ENCODE measurements at places on chromosomes 13 and 19.

DNA sequence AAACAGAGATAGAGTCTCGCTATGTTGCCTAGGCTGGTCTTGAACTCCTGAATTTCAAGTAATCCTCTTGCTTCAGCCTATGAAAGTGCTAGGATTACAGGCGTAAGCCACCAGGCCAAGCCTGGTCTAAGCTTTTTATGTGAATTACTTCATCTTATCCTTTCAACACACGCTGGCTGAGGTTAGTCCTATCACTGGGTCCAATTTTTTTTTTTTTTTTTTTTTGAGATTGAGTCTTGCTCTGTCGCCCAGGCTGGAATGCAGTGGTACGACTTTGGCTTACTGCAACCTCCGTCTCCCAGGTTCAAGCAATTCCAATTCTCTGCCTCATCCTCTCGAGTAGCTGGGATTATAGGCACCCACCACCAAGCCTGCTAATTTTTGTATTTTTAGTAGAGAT lies 10.4 kb downstream of the MYO1F start:
- no peak for DNase-seq

DNA sequence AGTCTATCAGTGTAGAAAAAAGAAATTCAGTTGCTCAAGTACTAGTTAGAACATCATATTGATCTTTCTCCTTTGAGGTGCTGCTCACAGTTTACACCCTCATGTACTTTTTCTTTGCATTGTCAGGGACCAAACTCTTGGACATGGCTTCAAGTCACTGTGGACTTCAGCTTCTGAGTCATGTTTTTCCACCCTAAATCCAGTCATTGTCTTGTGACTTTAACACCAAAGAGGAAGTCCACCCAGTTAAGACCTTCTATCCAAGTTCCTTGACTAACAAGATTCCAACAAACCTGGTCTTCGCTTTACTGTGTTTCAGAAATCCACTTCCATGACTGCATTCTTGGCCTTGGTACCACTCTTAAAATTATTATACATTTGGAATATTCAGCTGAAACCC lies 206.7 kb upstream of the ARGLU1 start:
- no peak for DNase-seq

DNA sequence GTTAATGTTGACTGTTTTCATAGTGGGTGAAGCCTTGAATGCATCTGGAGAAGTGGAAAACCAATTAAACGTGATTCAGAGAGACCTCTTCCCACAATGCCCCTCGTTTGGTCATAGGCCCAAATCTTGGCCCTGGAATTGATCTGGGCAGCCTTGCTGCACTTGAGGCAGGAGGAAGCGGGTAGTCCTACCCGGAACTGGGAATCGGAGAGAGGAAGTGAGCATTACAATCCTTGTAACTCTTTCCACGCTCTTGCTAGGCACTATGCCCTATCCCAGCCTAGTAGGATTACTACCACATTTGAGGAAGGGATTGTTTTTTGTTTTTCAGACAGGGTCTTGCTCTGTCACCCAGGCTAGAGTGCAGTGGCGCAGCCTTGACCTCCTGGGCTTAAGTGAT lies 3.6 kb downstream of the KCNK6 start:
- DNase-seq, result no peak

DNA sequence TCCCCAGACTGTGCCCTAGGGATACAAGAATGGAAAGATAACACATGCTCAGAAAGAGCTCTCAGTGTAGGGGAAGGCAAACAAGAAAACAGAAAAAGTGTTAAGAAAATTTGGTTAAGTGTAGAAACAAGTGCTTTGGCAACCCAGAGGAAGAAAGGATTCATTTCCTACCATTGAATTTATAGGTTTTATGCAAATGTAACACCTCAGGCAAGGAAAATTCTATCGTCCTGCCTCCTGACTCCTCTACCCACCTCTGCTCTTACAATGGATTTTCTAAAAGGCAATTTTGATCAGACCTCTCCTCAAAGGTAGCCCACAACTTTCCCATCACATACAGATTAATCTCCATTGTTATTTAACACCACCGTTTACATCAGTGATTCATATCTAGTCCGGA lies 298.7 kb downstream of the RFC3 start:
- no peak for DNase-seq

DNA sequence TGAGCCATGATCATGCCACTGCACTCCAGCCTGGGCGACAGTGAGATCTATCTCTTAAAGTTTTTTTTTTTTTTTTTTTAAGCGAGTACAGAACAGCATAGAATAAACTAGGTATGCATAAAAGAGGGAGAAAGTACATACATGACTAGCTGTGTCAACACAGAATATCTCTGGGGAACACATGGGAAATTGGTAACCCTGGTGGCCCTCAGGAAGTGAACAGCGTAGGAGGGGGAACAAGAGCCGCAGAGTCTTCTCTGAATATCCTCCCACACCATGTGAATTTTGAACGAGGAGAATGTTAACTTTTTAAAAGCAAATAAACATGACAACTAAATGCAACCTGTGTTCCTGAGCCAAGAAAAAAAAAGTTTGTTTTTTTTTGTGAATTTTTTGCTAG lies 15.2 kb downstream of the PHLDB3 start:
- DNase-seq, result no peak

- no peak for DNase-seq
Observed at GRCh38 chr19:37718304-37718703, 1.3 kb downstream of the ZNF607 start.

- DNase-seq, result no peak
Observed at GRCh38 chr13:66556306-66556705, 673.8 kb downstream of the PCDH9 start.

DNA sequence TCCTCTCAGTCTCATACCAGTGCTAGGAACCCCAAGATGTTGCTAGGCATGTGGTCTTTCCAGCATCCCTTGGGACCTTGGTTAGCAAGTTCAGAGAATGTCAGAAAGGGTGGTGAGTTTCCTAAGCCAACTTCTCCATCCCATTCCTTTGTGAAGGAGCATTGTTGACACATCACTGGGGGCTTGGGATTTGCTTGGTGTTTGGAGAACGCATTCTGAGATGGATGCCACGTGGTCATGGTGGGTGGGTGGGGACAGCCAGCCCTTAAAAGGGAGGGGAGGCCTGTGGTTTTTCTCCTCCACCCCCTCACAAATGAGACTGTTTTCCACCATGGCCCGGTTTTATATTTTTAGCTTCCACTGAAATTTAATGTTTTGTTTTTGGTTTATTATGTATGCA lies 83.3 kb upstream of the ZNF536 start:
- DNase-seq, result no peak

GRCh38 chr13:95269756-95270155 lies 31.5 kb downstream of the ABCC4 start:
- no peak for DNase-seq

DNA sequence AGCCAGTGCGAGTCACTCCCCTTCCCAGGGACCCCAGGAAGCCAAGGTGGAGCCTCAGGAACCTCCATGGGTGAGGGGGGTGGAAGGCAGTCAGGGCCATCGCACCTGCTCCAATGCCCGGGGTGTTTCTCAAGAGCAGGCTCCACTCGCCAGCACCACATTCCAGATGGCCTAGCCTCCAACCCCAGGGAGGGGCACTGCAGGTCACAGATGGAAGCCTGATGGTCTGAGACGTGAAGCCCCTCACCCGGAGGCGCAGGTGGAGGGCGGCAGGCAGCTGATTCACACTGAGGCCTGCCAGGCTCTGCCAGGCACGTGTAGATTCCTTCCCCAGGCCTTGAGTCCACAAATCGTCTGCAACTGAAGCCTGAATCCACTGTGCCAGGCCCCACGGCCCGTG lies 23.0 kb upstream of the ISYNA1 start:
- DNase-seq, result no peak

DNA sequence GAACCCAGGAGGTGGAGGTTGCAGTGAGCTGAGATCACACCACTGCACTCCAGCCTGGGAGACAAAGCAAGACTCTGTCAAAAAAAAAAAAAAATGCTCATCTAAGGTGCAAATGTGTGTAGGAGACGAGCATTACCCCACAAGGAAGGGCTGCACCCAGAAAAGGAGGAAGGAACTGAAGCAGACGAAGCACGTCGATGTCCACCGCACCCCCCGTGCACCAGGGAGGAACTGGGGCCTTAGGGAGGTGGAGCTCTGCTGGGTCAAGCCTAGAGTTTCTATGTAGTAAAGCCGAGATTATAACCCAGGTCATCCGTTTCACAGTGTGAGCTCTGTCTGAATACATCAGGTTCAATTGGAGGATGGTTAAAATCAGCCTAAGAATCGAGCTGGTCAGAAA lies 1.1 kb downstream of the VSTM1 start:
- DNase-seq, result no peak

Measured in effector CD8-positive, alpha-beta T cell (primary cell).